Lung microvascular endothelial cell (primary cell): ENCODE measurements at places on chromosomes 5 and 9. TPM values are rescaled to one million over a fixed set of nuclear protein-coding genes. Genes with fewer than 3 reads are reported as not detected.

DNA sequence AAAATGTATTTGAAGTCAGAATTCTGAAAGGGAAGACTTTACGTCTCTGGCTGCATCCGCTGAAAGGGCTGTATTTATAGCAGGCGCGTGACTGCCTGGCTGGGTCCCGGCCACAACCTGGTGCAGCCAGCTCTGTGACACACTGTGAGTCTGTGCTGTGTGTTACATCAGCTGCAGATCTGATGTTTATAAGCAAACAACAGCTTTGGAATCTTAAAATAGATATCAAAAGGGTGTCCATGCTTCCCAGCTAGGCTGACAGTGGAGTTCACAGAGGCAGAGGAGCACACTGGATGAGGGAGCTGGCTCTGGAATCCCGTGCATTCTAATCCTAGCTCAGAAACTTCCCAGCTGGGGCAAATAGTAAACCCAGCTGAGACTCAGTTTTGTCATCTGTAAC, 433.4 kb upstream of the BRINP1 start:
- no peak for DNase-seq

- DNase-seq: no peak
These were observed 10.4 kb upstream of the SLC34A1 start for GRCh38 chr5:177373806-177374205.

The FOXE1 gene
- total RNA-seq: not detected in 2 replicates

GRCh38 chr9:4289411-4290326, 10.2 kb downstream of the GLIS3 start:
- peak; percentile 59 for DNase-seq

GRCh38 chr9:14014744-14015143, 299.2 kb downstream of the NFIB start:
- DNase-seq: no peak

DNA sequence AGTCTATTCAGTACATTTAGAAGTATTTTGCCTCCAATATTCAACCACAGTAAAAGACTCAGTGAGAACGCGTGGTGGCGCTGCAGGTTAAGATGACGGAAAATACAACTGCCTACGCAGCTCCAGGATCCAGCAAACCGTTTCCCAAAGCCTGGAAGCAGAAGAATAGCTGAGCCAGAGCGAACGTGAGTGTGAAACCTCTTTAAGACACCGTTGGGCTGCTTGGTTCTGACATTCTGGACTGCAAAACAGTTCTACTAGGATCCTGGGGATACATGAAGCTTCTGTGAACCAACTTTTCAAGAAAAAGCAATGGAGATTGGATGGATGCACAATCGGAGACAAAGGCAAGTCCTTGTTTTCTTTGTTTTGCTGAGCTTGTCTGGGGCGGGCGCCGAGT, at the start of gene PCDHB16:
Gene PCDHB16 (plus strand): TSS at position 140 of the 400 bp plus-strand sequence. CDS start 173 bp downstream, at position 313.
- DNase-seq: peak; percentile 7

DNA sequence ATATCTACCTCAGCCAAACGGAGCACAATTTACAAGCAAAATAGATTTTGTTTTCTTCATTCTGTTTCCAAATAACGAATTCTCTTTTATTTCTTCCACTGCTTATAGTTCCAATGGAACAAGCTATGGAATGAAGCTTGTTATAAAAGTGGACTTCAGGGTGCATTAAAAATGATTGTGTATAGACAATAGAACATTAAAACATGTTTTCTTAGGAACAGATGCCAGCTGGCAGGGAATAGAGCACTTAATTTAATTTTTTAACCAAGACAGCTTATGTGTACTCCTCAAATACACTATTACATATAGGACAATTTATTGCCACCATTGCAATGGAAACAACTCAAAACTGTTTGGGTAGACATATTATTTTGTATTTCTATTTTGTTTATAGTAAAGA, 860.1 kb upstream of the TYRP1 start:
- DNase-seq: no peak

The CMYA5 gene
- under 0.01 TPM in 2 replicates for total RNA-seq

DNA sequence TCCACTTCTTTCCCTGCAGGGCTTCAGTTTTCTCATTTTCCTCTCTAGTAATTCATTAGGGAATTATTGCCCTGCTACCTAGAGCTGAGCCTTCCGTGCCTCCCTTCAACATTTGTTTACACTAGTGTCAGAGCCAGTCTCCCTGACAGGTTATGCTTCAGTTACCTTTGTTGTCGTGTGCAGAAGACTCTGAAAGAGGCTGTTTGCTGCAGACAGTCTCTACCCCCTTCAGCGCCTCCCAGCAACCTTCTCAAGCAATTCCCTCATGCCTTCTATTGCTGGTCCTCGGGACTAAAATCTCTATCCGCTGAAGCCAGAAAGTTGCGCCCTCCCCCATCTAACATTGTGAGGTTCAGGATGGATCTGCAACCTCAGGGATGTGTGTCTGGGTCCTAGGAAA, 12.8 kb downstream of the RALGPS1 start:
- no peak for DNase-seq

DNA sequence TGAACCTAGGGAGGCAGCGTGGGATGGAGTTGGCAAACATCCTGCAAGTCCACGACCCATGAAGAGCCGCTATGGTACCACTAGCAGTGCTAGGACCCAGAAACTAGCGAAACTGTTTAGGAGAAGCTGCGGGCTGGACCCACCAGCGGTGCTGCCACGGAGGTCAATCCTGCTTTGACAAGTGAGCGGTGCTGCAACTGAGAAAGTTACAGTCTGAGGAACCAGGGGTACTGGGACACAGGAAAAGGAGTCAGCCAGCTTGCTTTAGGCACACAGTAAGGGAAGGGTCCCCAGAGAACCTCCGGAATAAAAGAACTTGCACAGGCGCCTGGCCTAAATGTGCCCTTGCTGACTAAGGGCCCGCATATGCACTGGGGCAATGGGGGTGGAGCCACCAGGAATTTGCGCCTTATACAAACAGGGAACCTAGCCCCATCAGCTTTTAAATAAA, 23.6 kb upstream of the ANXA2R start:
- no peak for DNase-seq

- no peak for DNase-seq
These were observed 58.3 kb downstream of the MFAP3 start for GRCh38 chr5:154097031-154097430.

DNA sequence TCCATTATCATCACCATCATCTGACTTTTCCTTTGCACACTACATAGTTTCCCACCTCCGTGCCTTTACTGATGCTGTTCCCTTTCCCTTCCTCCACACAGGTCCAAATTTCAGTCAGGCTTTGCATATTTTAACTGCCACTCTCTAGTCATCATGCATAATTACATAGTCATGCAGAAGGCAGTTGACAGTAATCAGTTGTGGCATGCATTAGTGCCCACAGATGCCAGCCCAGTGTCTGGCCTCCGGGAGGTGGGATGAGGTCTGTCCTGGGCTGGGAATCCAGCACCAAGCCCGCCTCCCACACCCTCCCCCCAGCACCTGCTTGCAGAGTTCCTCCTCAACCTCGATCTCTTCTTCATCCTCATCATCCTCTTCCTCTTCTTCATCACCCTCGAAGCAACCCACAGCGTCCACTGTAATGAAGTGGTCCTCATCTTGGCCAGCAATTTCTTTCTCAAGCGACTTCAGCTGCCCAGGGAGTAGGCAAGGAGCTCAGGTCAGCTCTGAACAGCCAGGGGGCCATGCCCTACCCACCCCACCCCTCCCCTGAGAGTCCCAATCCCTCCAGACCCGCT, 8.8 kb downstream of the BBLN start:
- no peak for DNase-seq

DNA sequence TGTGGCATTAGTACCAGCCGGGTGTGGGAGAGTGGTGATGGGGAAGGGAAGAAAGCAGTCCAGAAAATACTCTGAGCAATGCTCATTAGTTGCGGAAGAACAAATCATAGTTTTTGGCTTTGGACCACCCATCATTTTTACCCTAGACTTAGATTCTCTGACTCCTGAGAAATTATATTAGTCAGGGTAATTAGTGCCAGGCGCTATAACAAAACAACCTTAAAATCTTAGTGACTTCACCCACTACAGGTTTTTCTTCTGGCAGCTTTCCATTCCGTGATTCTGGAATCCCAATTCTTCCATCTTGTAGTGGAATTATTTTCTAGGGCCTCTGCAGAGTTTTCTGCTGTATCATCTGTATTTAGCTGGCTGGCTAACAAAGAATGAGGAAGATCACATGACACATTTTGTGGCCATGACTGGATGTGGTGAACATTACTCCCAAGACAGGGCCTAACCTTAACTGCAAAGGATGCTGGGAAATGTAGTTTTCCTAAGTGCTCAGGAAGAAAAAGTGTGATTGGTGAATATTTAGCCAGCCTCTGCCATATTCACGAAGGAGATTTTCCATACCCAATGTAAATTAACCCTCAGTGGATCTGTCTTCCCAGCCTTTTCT, 373.0 kb upstream of the MEF2C start:
- peak; percentile 40 for DNase-seq

The ZNF883 gene
- total RNA-seq: 0.22 and 0.40 TPM in 2 replicates

The SPAAR gene
- 1.8 and 3.5 TPM in 2 replicates for total RNA-seq

- peak; percentile 63 for DNase-seq
These were observed 1.9 kb downstream of the NOTCH1 start for GRCh38 chr9:136543830-136544547.

DNA sequence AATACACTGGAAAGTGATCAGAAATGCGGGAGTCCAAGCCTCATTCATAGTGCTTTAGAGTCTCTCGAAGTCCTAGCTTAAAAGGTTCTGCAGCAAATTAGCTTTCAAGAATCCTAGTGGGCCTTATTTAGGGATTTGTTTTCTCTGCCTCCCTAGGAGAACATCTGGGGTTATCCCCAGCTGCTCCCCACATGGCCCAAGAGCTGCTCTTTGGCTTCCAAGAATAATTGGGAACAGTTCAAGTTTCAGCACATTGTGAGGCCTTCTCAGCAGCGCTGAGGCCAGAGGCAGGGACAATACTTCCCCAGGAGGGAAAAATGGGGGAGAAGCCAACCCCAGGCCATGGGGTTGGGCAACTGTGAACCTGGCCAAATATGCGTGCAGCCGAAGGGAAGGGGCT, 108.7 kb downstream of the LIFR start:
- DNase-seq: no peak

DNA sequence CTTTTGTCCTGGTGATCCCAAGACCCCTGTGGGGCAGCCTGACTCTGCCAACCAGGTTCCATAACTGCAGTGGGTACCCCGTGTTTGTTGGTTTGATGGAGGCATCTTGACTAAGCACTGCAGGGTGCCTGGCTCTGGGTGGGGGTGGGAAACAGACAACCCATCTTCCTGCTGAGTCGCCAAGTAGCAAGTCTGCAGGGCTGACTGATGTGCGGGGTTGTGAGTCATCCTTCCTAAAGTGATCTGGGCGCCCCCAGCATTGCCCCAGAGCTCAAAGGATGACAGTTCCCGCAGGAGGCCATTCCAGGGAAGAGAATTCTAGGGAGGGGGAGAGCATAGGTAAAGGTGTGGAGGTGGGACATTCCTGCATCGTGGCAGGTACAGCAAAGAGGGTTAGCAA, 23.5 kb downstream of the DAB2IP start:
- DNase-seq: no peak

GRCh38 chr9:101711330-101711941, 27.0 kb downstream of the GRIN3A start:
- DNase-seq: peak; percentile 19

GRCh38 chr5:118687661-118688621, 300.4 kb downstream of the DTWD2 start:
- DNase-seq: no peak

The DMRTA1 gene
- under 0.01 TPM in 2 replicates for total RNA-seq

DNA sequence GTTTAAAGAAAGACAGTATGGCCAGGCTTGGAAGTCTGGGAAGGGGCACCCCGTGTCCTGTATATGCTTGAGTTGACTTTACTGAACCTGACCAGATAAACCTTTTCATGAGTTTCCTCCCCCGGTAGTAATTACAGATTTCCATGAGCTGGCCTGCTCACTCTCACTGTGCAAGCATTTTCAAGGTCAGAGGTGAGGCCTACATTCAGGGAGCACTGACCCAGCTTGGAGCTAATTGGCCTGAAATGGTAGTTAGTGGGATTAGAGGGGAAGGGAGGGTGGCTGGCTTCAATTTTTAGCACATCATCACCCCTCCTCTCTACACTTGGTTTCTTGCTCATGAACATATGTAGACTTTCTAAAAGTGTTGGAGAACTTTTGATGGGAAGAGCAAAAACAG, 99.2 kb downstream of the PSAT1 start:
- DNase-seq: no peak

DNA sequence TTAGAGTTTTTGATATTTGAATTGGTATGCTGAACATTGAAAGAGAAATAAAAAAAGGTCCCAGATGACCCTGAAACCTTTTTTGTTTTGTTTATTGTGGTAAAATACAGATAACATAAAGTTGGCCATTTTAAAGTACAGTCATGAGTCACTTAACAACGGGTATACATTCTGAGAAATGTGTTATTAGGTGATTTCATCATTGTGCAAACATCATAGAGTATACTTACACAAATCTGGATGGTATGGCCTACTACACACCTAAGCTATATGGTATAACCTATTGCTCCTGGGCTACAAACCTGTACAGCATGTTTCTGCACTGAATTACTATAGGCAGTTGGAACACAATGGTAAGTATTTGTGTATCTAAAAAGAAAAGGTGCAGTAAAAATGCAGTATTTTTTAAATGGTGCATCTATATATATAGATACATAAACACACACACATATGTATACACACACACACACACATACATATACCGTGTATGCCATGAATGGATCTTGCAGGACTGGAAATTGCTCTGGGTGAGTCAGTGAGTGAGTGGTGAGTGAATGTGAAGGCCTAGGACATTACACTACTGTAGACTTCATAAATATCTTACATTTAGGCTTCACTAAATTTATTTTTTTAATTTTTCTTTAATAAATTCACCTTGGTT, 31.0 kb downstream of the TTC1 start:
- no peak for DNase-seq

- no peak for DNase-seq
These were observed 609.2 kb downstream of the TLE1 start for GRCh38 chr9:81080185-81080584.

DNA sequence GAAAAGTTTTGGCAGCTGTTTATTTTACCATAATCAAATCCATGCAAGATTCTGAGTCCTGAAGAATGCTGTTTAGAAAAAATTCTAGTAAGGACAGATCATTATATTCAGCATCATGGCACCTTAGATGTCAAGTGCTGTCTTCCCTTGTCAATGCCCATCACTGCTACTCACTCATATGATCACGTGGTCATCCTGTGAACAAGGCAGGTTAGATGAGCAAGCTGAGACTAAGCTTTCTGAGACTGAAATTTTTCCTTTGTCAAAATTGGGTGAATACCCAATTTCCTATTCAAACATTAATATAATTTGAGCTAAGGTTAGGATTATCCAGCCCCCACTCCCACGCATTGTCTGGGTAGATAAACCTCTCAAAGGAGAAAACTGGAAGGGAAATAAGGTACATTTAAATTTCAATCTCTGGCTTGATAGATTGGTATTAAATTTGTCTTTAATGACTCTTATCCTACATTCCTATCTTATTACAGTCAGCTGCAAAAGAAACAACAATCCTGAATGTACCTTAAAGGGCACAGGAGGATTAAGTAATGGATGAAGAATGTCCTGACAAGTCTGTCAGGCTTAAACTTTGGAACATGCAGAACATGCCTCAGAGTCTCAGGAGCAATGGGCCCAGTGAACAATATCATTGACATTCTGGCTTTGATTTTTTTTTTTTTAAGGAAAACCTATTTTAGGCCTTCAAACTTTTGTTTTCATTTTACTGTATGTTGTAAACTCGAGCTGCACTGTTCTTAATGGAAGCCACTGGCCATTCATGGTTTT, 148.7 kb upstream of the RANBP3L start:
- no peak for DNase-seq

GRCh38 chr5:55708732-55709131, 3.4 kb downstream of the SLC38A9 start:
- DNase-seq: peak; percentile 11

- no peak for DNase-seq
These were observed 21.8 kb downstream of the FYB1 start for GRCh38 chr5:39197556-39197955.
